Forelimb muscle (tissue), 1 donor: ENCODE measurements at places on chromosomes 12 and 14. TPM values are rescaled to one million over a fixed set of nuclear protein-coding genes. Genes with fewer than 3 reads are reported as not detected.

The RND1 gene
- 0.38 TPM for polyA plus RNA-seq

DNA sequence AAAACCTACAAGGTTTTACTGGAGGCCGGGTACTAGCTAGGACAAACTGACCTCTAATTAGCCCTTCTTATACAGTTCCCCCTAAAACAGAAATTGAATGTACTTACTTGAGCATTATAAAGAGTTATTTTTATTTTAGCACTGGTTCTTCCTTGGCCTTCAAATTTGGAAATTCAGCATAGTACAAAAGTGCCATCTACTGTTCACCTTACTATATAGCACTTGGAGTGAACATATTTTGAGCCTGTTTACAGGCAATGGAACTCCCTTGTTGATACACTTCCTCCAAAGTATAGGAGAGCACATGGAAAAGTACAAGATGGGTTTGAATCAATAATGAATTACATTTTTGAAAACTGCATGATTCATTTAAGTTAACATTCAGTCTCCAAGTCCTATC, 3.9 kb upstream of the POC1B start:
- no peak for DNase-seq

The ADAMTS20 gene
- polyA plus RNA-seq, result 0.05 TPM

GRCh38 chr12:121358073-121358472, 5.9 kb upstream of the ANAPC5 start:
- DNase-seq, result no peak

DNA sequence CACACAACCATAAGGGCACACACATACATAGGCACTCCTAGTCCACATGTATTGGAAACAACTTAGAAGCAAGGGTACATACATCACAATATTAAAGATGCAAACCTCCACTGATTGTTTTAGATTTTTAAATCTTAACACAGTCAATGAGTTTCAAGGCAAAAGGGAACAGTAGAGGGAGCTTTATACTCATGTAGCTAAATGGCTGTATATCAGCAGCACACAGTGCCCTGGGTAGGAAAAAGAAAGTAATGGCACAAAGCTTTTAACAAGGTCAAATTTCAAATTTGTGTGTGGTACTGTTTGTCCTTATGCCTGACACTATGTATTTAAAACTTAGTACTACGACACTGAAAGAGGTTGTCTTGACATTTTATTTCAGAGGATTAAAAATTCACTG, 262.0 kb downstream of the MED13L start:
- peak; percentile 26 for DNase-seq

The OTX2 gene
- polyA plus RNA-seq, result not detected

- DNase-seq, result no peak
Observed at GRCh38 chr12:1510056-1510812, 84.1 kb downstream of the FBXL14 start.

GRCh38 chr12:26346736-26347135, 151.4 kb downstream of the SSPN start:
- DNase-seq, result no peak

The PPFIBP1 gene
- polyA plus RNA-seq, result 28.1 TPM

- no peak for DNase-seq
Observed at GRCh38 chr12:116299665-116300328, 22.3 kb upstream of the MED13L start.

The BEGAIN gene
- 4.5 TPM for polyA plus RNA-seq

DNA sequence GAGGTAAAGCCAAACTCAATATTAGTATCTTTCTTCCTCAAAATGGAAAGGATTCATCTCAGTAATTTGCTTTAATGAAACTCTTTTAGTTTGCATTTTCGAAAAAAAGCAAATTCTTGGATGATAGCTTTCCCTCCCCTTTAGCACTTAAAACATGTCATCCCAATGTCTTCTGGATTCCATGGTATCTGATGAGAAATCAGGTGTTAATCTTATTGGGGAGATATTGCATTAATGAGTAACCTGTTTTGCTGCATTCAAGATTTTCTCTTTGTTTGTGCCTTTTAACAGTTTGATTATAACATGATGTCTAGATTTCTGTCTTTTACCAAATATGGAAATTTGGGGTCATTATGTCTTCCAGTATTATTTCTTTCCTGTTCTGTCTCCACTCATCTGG, 405.1 kb upstream of the FOXG1 start:
- DNase-seq, result no peak

The TGFB3 gene
- 104 TPM for polyA plus RNA-seq
